Ureter (tissue), 1 donor: ENCODE measurements at places on chromosomes 12 and 14. TPM values are rescaled to one million over a fixed set of nuclear protein-coding genes. Genes with fewer than 3 reads are reported as not detected.

Gene POTEM
- total RNA-seq: not detected

DNA sequence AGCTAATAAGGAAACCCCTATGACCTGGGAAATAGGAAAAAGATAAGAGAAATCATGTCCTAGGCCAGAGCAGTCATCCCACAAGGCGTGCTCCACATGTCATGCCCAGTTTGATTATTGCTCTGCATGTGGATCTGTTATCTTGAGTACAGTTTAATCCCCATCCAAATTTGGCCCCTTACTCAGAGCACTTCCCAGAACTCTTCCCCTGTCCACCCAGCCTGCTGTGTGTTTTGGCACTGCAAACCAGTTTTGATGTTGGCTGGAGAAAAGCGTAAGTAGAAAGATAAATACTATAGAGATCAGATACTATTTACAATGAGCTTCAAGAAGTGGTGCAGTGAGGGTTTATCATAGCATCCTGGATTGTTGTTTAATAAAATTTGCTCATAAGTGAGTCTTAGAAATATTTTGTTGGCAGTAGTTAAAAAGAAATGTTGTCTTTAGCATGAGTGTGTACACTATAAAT, 83.8 kb downstream of the PTPRB start:
- DNase-seq: no peak

Gene VSIG10
- total RNA-seq: 37.2 TPM

DNA sequence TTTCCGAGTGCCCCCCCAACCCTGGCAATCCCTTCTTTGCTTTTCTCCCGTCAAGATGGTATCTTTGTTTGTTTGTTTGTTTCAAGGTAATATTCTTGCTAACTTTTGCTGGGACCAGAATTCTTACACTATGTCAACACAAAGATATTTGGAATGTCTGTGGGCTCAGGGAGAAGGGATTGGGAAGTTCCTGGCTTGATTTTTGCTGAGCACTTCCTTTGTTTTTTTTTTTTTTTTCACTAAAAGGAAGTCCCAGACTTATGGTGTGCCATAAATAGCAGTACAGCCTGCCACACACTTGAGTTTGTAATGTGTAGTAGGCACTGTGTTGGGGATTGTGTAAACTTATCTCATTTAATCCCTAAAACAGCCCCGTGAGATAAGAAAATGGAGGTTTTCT, 11.2 kb upstream of the RNU6-7 start:
- no peak for DNase-seq

Gene PTPN21
- total RNA-seq: 20.3 TPM

Gene TCL1A
- not detected for total RNA-seq

Gene GPR65
- 1.3 TPM for total RNA-seq

DNA sequence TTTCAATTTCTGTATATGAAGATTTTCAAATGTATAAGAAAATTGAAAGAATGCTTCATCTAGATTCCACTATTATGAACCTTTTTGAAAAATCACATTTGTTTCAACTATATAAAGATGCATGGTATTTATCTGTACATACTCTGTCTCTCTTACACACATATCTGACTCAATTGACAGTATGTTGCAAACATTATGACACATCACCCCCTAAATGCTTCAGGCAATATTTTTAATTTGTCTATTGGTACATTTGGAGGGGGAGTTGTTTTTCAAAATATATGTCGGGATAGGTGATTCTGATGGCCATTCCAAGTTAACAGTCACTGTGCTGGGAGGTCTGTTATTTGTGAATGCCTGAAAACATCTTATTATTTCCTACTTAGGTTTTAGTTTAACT, 14.4 kb downstream of the PCNX1 start:
- DNase-seq: no peak
